ENCODE measurements at places on chromosomes 12 and 14.
A peak's percentile ranks its signal among the peaks of the same experiment; 100 is the strongest.

DNA sequence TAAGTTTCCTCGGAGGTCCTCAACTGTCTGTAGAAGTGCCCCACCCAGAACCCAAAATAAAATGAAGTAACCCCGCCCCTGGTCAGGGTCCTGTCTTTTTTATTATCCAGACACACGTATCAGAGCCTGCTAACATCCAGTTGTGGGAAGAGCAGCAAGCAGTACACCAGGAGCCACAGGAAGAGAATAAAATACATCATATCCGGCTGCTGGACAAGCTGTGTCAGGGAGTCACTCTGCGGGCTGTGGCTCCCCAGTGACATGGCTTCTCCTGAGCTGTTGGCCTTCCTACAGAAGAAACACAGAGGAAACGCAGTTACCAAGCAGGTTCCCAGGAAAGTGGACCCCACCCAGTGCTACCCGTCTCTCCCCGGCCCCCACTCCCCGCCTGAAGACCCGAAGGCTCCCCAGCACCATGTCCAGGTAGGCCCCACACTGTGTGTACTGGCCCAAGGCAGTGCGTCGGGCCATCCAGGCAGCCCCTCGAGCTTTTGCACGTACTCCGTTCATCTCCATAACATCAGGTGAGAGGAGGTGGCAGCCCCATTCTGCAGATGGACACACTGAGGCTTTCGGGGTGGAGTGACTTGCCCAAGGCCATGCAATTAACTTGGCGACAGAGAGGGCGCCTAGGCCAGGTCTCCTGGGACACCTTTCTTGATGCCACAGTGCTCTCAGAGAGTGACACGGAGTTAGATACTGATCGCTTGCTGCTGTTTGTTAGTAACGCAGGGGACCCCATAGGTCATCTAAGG lies 34.3 kb upstream of the DICER1 start:
- peak; percentile 2 for DNase-seq

DNA sequence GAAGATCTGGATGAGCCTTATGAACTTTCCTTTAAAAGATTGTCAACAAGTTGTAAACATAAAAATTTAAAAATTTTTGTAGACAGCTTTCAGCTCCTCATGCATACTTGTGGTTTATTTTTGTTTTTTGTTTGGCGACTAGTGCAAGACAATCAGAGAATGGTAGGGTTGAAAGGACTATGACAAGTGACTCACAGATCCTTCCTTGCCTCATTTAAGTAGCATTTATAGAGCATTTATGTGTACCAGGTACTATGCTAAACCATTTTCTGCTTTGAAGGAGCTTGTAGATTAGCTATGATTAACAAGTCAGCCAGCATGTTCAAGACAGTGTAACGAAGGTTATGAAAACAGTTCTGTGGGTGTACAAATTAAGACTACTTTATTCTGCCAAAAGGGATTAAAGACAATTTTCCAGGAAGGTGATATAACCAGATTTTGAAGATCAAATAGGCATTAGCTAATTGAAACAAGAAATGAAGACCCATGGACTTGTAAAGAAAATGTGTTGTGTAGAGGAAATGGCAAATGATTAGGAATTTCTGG lies 122.0 kb downstream of the PCNX1 start:
- no peak for DNase-seq

DNA sequence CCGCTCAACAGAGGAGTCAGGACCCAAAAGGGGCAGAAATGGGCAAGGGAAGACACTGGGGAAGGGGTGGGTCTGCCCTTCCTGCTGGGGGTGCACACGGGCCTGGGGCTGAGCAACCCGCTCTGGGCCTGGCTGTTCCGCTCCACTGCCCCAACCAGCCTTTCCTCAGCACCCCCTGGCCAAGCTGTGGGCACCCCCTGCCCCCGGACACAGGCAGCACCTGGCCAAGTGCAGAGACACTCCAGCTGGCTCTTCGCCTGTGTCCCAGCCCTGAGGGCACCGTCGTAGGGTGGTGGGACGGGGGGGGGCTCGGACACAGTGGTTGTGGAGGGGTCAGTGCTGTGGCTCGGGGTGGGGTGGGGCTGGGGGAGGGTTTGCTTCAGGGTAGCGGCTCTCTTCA lies 10.3 kb downstream of the PACS2 start:
- DNase-seq: no peak

GRCh38 chr14:54489731-54490444 lies 1.1 kb upstream of the GMFB start:
- DNase-seq: no peak

- no peak for DNase-seq
Observed at GRCh38 chr12:29264424-29264823, 115.3 kb downstream of the FAR2 start.

GRCh38 chr12:54136844-54137580 lies 51.8 kb downstream of the SMUG1 start:
- no peak for DNase-seq

GRCh38 chr12:132211816-132212215 lies 67.6 kb downstream of the NOC4L start:
- no peak for DNase-seq

GRCh38 chr12:45243963-45244362 lies 28.1 kb downstream of the ANO6 start:
- no peak for DNase-seq

GRCh38 chr14:102086709-102086971 lies 204 bp downstream of the HSP90AA1 start:
- no peak for DNase-seq

GRCh38 chr14:71526388-71526787 lies 405.8 kb upstream of the RGS6 start:
- DNase-seq: no peak

DNA sequence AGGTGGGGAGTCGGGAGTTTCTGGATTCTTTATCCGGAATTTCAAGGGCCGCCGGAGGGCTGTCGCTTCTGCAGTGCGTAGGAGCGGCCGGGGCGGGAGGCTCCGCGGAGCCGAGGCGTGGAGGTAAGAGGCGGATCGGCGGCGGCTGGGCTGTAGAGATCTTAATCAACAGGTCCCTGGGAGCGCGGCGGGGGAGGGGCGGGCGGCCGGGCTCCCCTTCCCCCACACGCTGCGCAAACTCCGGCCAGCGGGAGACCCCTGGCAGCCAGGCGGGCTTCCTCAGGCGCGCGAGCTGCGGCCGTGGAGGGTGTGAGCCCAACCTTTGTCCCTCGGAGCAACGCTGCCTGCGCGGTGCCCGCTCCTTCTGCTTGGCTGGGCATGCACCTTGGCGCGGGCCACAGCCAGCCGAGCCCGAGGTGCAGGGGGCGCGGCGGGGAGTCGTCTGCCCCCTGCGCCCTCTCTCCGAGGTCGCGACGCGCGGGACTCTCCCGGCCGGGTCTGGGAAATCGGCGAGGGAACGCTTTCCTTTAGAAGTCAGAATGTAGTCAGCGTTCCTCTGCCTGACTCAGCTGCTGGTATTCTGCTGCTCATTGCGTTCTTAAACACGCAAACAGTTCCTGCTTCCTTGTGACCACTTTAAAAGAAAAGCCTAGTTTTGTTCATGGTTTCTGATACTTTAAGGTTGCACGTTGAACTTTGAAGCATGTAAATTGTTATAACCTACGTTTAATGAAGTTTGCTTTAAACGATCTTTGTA lies at the start of gene PALS1:
TSS of gene PALS1 (plus strand) at position 25 of the 757 bp plus-strand sequence. CDS start 37,736 bp downstream, outside the sequence.
- peak; percentile 40 for DNase-seq

Data from GM13977 (cell line).